SW 1271 (cell line): ENCODE measurements at places on chromosomes 4 and X.

- no peak for DNase-seq
Observed at GRCh38 chrX:25544641-25545040, 528.9 kb upstream of the ARX start.

- DNase-seq: no peak
Observed at GRCh38 chrX:13284570-13284969, 35.3 kb downstream of the ATXN3L start.

- DNase-seq: no peak
Observed at GRCh38 chrX:78653118-78653822, 5.9 kb downstream of the RTL3 start.

GRCh38 chrX:139563251-139563650 is 32.7 kb downstream of the F9 start:
- DNase-seq: no peak

GRCh38 chrX:3044671-3045070 is 3.4 kb downstream of the ARSF start:
- DNase-seq: no peak

GRCh38 chr4:28427306-28428085 is 1566.9 kb downstream of the STIM2 start:
- DNase-seq: no peak

- DNase-seq: no peak
Observed at GRCh38 chrX:124217304-124218251, 114.9 kb upstream of the TEX13D start.

GRCh38 chr4:89483833-89484232 is 176.2 kb upstream of the GPRIN3 start:
- no peak for DNase-seq

DNA sequence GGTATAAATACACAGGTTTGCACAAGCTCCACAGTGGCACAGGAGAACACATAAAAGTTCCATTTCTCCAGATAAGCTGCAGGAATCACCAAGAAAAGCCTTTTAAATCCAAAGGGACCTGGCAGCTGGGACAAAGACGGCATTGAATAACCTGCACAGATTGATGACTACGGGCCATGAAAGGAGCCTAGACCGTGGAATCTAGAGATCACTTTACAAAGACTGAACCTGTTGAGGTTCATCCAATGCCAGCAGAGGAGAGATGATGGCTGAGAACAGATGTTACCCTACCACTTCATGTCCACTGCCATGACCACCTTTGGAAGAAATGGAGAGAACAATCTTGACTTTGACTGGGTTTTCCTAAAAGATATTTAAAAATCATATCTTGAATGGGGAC is 88.7 kb downstream of the PRSS12 start:
- no peak for DNase-seq

DNA sequence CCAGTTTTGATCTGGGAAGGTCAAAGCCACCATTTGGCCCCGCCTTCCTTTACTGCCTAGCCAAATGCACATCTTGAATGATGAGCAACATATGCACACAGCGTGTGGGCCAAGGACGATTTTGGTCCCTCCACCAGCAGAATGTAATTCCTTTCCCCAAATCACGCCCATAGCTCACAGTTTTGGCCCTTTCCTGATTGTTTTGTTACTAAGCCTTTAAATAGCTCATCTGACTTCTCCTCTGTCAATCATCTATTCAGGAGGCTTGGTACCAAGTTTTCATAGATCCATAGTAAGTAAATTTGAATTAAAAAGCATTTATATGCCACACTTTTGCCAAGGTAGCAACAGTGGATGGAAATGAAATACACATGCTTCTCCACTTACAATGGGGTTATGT is 123.3 kb downstream of the NFKB1 start:
- no peak for DNase-seq

GRCh38 chrX:43970528-43970927 is 2.7 kb downstream of the NDP start:
- DNase-seq: no peak

GRCh38 chr4:86487738-86488348 is 106.3 kb upstream of the PTPN13 start:
- no peak for DNase-seq

GRCh38 chrX:153442463-153442862 is 3.4 kb downstream of the TREX2 start:
- DNase-seq: no peak

DNA sequence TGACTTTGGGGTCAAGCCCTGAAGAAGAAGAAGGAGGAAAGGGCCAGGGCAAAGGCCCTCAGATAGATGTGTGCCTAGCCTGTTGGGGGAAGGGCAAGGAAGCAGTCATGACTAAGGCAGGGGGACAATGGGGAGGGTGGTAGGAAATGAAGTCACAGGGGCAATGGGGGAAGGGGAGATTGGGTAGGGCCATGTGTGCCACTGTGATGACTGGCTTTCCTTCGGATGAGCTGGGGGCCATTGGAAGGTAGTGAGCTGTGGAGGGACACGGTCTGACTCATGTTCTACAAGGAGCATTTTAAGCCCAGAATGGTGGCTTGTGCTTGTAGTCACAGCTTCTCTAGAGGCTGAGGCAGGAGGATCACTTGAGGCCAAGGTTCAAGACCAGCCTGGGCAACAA is 642.0 kb downstream of the MID1IP1 start:
- DNase-seq: no peak

- no peak for DNase-seq
Observed at GRCh38 chr4:1360423-1361283, 13.6 kb downstream of the UVSSA start.

DNA sequence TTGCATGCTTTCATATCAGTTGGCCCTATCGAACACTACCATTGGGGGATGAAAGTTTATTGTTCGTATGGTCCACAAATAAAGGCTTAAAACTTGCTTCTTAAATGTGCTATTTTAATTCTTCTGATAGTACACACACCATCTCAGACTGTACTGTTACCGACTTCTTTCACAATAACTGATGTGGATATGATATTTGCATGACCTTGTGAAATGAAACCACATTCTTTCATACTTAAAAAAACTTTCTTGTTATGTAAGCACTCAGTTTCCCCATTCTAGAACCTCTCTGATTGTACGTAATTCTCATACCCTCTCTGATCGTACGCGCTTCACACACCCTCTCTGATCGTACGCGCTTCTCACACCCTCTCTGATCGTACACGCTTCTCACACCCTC is 12.0 kb upstream of the WDR19 start:
- DNase-seq: no peak

GRCh38 chrX:63746715-63747114 is 38.3 kb downstream of the ARHGEF9 start:
- no peak for DNase-seq

- DNase-seq: no peak
Observed at GRCh38 chr4:182019148-182019652, 224.0 kb upstream of the TENM3 start.

DNA sequence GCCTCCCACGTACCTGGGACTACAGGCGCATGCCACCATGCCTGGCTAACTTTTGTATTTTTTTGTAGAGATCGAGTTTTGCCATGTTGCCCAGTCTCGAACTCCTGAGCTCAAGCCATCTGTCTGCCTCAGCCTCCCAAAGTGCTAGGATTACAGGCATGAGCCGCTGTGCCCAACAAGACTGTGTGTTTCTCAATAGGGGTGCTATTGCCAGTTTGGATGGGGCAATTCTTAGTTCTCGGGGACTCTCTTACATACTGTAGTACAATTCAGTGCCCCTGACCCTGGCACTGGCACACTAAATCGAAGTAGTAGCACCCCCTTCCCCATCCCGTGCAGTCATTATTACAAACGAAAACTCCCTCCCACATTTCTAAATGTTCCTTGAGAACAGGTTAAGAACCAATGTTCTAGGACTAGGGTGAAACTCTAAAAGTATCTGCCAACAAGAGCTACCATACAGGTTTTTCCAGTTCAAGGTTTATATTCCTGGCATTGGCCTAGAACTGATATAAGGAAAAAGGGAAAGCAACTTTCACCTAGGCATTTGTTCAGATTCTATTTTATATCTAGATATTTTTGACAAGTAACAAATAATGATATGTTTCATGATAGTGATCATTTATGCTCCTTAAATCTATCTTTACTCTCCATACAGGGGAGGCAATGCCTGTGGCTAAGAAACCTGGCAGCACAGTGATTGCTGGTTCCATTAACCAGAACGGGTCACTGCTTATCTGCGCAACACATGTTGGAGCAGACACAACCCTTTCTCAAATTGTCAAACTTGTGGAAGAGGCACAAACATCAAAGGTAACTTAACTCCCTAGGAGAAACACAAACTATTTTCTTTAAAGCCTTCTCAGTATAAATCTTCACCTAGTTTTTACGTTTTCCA is 50.4 kb upstream of the PGAM4 start:
- no peak for DNase-seq

DNA sequence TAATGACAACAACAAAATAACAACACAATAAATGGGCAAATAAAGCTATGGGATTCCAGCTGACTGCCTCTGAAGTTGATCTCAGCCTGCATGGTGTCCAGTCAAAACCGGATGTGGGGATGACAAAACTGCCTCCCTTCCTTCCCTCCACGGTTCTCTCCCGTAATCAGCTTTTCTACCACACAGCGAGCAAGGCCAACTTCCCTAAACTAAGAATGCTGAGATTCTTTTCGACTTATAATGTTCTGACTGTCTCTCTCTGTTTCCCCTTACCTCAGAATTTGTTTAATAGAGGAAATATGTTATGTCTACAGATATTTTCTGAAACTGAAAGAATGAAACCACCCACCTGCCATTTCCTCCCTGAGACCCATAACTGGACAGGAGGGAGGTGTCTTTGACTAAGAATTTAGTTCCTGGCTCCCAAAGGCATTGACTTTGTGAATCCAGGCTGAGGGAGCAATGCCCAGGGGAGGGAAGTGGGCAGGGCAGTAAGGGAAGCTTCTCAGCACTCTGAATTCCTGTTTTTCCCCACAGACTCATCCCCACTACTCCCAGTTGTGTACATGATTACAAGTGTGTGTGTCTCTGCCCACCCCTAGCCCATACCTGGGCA is 1.0 kb upstream of the TLR1 start:
- no peak for DNase-seq
